Activated T-cell treated with anti-CD3 and anti-CD28 coated beads for 24 hours (primary cell): ENCODE measurements at places on chromosomes 6 and 20.

DNA sequence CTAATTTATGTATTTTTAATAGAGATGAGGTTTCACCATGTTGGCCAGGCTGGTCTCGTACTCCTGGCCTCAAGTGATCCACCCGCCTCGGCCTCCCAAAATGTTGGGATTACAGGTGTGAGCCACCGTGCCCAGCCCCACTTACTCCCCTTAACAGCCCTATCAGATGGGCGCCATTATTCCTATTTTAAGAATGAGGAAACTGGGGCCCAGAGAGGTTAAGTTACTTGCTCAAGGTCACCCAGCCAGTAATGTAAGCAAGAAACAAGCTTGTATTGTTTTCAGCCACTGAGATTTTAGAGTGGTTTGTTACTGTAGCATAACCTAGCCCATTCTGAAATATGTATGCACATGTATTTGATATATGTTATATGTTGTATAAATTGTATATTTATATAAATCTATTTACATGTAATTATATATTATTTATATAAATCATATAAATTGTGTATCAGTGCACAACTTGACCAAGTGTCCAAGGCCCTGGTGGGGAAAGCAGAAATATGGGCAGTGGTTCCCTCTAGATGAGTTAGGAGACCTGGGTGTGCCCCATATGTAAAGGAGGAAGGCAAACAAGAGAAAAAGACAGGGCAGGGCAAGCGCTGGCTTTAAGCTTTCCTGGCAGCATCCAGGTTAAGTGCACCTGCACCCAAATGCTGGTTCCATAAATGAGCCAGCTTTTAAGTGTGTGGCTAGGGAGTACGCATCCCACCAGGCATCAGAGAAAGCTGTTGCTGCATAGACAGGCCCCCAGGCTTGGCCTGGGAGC is 1.2 kb upstream of the GUCA1A start:
- DNase-seq, result no peak

GRCh38 chr6:16278048-16278724 is 39.8 kb downstream of the GMPR start:
- no peak for DNase-seq

DNA sequence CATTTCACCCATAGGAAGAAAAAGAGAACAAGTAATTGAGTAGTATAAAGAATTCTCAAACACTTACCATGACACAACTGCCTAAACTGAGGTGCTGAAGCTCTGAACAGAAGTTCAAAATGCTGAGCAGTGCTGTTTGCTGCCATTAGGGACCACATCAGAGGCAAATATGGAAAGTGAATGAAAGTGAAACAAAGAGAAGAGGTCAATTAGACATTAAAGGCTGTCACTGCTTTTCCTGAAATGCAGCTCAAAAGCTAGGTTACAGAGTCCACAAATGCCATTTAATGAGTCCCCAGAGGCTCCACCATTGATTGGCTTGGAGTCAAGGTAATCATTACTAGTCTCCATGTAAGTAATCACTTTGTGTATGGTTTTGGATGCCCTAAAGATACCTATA is 46.1 kb downstream of the POU3F2 start:
- no peak for DNase-seq

DNA sequence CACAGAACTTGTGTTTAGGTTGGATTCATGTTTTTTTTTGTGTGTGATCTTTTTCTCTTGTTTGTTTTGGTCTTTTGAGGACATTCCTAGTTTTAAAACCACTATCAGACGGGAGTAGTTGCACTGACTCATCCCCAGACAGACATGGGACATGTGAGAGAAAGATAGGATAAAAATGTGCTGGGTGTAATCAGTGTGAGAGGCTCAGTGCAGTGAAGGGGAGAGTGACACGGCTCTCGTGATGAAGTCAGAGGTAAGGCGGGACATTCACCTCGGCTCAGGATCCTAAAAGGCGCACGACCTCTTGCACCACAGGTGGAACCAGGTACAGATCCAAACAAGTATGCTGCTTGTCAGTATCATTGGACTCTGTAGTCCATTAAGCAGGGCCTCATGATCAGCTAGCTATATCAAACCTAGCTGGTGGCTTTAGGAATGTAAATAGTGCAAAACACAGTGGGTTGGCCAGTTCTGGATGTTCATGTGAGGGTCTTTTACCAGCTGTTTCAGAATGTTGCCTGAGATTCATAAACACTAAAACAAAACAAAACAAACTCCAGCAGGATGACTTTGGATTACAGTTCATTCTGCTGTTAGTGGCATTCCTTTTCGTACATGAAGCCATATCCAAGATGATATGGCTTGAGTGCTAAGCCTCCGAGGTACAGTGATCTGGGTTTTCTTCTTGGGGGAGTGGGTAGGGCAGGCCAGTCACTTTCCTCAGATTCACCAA is 18.0 kb downstream of the FOXO3 start:
- DNase-seq, result no peak

GRCh38 chr20:31569163-31570020 is 35.7 kb upstream of the ID1 start:
- peak; percentile 46 for DNase-seq

DNA sequence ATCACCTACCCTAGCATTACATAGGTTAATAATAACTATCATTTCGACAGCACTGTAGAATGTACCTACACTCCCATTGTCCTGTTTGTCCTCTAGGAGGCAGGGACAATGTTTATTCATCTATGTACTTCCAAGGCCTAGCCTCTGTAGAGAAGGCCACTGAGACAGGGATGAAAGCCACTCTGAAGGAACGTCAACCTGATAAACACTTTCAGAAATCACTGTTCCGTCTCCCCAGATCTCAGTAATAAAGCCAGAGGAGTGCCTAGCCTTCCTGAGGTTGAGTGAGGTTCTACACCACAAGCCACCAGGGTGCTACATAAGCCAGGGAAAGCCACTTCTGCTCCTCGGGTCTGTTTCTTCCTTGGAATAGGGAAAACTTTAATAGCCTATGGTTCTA is 44.8 kb downstream of the POPDC3 start:
- DNase-seq, result no peak

DNA sequence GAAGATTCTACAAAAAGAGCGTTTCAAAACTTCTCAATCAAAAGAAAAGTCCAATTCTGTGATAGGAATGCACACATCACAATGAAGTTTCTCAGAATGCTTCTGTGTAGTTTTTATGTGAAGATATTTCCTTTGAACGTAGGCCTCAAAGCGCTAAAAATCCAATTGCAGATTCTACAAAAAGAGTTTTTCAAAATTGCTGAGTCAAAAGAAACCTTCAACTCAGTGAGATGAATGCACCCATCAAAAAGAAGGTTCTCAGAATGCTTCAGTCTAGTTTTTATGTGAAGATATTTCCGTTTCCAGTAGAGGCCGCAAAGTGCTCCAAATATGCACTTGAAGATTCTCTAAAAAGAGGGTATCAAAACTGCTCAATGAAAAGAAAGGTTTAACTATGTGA is 319.7 kb upstream of the DEFB115 start:
- DNase-seq, result no peak

DNA sequence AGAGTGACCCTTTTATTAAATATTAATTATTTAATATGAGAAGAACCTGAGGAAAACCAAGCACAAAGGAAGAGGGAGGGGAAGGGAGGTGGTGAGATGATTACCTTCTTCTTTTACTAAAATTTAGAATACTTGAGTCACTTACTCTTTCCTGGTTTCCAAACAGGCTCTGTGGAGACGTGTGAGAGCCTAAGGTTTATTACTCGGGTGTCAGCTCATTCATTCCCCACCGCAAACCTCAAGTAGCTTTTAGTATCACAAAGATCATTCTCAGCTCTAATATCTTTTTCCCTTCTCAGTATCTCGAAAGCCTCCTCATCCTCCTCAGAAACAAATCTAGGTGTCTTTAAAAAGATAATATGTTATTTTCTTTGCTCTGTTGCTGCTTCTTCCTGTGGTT is 497.2 kb upstream of the JARID2 start:
- DNase-seq, result no peak

GRCh38 chr6:14509120-14509519 is 391.5 kb downstream of the CD83 start:
- DNase-seq, result no peak

GRCh38 chr6:162258647-162259046 is 468.9 kb downstream of the PRKN start:
- no peak for DNase-seq

DNA sequence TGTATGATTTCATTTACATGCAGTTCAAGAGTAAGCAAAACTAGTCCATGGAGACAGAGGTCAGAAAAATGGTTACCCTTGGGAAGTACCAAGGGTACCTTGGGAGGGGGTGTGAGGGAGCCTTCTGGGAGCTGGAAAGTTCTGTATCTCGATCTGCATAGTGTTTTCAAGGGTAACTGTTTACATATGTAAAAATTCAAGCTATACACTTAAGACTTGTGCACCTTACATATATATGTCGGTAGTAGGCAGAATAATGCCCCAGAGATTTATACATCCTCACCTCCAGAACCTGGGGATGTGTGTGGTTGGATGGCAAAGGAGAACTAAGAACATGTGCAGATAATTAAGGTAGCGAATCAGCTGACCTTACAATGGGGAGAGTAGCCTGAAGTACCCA is 31.0 kb downstream of the GABRR2 start:
- no peak for DNase-seq

GRCh38 chr6:126020305-126021050 is 34.1 kb downstream of the TRMT11 start:
- DNase-seq, result no peak

DNA sequence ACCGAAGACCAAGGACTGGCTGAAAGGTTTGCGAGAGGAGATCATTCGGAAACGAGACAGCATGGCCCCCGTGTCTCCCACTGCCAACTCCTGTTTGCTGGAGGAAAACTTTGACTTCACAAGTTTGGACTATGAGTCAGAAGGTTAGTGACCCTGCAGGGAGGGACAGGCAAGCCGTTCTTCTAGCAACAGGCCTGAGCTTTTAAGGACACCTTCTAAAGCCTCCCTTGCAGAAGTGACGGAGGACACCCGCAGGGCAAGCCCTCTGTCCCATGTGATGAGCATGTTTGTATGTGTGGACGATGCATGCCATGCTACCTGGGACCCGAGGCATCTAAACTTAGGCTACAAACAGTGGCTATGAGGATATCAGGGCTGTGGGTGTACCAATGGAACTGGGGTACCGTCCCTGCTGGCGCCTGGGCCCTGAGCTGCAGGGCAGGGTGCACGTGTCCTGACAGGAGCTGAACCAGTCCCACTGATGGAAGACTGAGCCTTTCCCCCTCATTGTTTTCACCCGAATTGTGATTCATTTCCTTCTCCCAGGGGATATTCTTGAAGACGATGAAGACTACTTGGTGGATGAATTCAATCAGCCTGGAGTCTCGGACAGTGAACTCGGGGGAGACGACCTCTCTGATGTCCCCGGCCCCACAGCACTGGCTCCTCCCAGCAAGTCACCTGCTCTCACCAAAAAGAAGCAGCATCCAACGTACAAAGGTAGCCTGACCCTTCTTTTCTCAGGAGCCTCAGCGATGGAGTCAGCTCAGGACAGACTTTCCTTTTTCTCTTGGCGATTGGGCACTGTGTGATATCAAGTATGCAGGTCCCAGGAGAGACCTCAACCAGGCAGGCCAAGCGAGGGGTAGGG is 84.4 kb downstream of the SERAC1 start:
- DNase-seq, result no peak

GRCh38 chr6:153125032-153125431 is 6.0 kb downstream of the RGS17 start:
- DNase-seq, result no peak

- DNase-seq, result no peak
Measured at GRCh38 chr6:14258695-14259593, 141.4 kb downstream of the CD83 start.

- DNase-seq, result no peak
Measured at GRCh38 chr20:43583133-43583864, 7.4 kb upstream of the IFT52 start.

GRCh38 chr6:154593122-154593521 is 82.6 kb upstream of the CNKSR3 start:
- DNase-seq, result no peak

DNA sequence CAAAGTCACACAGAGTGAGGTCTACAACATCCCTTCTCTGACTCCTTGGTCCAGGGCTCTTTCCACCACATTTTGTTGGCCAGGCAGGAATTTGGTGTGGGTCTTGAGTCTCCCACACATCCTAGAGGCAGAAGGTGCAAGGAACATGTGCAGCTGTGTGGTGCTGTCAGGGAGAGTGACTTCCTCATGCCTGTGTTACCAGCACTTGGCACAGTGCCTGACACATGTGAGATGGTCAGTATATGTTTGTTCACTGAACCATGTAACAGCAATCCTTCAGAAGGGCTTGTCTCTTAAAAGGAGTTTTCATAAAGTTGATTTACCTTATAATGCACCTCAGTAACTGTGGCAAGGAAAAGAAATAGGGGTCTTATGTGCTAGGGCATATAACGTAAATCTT is 168.5 kb downstream of the CDC5L start:
- no peak for DNase-seq

DNA sequence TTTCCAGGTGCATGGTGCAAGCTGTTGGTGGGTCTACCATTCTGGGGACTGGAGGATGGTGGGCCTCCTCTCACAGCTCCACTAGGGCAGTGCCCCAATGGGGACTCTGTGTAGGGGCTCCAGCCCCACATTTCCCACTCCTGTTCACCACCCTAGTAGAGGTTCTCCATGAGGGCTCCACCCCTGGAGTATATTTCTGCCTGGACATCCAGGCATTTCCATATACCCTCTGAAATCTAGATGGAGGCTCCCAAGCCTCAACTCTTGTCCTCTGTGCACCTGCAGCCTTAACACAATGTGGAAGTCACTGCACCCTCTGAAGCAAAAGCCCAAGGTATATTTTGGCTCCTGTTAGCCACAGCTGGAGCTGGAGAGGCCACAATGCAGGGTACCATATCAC is 393.5 kb downstream of the RNGTT start:
- DNase-seq, result no peak

- DNase-seq, result no peak
Measured at GRCh38 chr6:147839708-147840610, 331.5 kb downstream of the SAMD5 start.

DNA sequence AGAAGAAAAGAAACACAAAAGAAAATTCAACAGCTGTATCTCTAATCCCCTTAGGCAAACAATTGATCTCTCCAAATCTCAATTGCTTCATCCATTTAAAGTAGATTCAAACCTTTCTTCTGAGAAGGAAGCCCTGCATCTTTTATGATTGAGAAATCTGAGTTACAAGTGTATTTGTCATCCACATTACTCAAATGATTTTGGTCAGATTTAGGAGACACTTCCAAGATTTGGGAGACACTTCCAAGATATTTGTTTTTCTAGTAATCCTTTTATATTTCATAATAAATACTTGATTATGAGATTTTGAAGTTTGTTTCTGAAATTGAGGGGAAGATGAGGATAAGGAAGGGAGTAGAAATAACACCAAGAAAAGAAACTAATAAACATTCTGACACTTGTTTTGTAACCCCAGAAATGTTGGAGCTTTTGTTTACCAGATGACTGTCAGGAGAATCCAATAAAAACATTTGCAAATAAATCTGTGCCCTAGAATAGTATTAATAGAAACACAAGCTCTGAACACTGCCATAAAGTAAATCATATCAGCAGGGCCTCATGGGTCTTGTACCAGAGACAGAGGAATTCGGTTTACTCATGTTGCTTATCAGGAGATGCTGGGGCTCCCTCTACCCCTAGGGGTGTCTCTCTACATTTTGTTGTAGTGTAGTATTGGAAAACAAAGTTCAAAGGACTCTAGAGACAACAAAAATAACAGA is 314.3 kb upstream of the NT5E start:
- DNase-seq, result no peak

GRCh38 chr6:35370124-35370741 is 27.9 kb downstream of the PPARD start:
- peak; percentile 21 for DNase-seq

- DNase-seq, result no peak
Measured at GRCh38 chr6:139943391-139943790, 568.9 kb upstream of the CITED2 start.
